ENCODE measurements at places on chromosomes 4 and X.

DNA sequence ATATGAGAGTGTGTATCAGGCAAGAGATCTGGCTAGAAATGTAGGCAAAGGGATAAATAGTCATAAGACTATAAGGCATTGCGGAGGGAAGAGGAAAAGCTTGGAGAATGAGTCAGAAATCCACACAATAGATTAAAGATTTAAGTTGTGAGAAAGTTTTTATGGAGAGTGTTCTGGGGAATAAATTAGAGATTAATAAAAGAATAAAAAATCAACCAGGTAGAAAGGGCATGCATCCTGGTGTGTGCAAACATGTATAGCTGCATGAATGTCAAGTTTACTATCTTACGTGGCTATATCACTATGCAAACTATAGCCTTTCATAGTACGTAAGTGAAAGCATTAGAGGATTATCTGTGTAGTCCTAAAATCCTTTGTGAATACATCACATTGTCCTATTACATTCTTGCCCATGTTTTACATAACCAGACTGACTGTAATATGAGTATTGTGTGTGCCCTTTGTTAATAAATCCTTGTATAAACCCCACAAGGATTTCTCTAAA is 36.9 kb downstream of the SNCA start:
- no peak overlapping the region for H3K4me3 ChIP-seq
- H3K27me3 ChIP-seq: no peaks in the 10 kb centered on the region
- no peaks in the 10 kb centered on the region for H3K36me3 ChIP-seq
- no peak for DNase-seq

GRCh38 chr4:21806991-21807390 is 141.6 kb downstream of the KCNIP4 start:
- no peak overlapping the region for H3K4me3 ChIP-seq
- H3K4me1 ChIP-seq: peaks cover 10% of the 10 kb centered on the region
- H3K27me3 ChIP-seq: no peaks in the 10 kb centered on the region
- H3K27ac ChIP-seq: no peak overlapping the region
- H3K36me3 ChIP-seq: no peaks in the 10 kb centered on the region

GRCh38 chr4:94446386-94446785 is 5.4 kb upstream of the PDLIM5 start:
- no peak overlapping the region for H3K27ac ChIP-seq
- no peak overlapping the region for H3K4me3 ChIP-seq
- H3K4me1 ChIP-seq: peaks cover 50% of the 10 kb centered on the region
- H3K36me3 ChIP-seq: no peaks in the 10 kb centered on the region
- DNase-seq: no peak
- H3K27me3 ChIP-seq: no peaks in the 10 kb centered on the region

DNA sequence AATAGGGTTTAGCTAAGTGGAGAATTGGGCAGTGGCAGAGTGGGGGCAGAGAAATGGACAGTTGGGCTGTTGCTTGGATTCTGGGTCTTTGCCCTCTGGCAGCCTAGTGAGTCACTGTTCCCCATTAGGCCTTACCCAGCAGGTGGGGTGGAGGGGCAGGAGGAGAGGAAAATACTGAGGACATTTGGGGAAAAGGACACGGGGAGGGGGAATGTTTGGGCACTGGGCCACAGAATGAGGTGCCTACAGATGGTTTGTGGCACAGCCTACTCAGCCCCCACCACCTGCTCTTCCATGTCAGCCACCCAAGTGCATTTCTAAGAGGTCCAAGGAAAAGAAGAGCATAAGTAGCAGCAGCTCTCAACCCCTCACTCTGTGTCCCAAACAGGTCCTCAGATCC is 13.0 kb downstream of the SLC16A2 start:
- H3K4me3 ChIP-seq: no peak overlapping the region
- H3K27me3 ChIP-seq: no peaks in the 10 kb centered on the region
- no peak for DNase-seq
- no peaks in the 10 kb centered on the region for H3K36me3 ChIP-seq
- no peaks in the 10 kb centered on the region for H3K4me1 ChIP-seq
- no peak overlapping the region for H3K27ac ChIP-seq

Data from HepG2 (cell line).